ENCODE measurements at places on chromosomes 5 and 9.
A peak's percentile ranks its signal among the peaks of the same experiment; 100 is the strongest.

DNA sequence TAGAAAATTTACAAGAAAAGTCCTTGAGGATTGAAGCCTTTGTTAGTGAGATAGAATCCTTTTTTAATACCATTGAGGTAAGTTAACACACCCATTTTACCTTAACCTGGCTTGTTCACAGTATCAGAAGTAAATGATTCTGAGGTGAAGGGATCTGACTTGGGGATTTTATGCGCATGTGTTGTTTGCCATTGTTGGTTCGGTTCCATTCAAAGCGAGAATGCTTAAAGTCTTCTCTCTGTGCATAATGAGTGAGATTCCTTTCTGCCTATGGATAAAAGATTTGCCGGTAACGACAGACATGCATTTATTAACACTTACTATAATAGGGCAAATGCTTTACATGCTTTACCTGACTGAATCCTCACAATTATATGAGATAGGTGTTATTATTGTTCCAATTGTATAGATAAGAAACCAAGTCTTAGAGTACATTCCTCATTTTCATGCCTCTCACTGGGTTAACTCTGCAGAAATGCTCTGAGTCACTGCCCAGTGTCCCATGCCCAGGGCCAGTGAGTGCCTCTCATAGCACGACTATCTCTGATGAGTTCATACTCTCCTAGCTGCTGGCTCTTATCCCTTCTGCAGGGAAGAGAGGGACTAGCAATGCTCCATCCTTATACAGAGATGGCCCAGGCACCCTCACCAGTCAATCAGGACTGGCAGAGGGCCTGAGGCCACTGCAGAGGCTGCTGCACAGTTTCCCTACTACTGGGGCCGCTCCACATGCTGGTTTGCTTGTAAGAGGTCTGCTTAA lies 54.4 kb downstream of the CMYA5 start:
- DNase-seq, result no peak

DNA sequence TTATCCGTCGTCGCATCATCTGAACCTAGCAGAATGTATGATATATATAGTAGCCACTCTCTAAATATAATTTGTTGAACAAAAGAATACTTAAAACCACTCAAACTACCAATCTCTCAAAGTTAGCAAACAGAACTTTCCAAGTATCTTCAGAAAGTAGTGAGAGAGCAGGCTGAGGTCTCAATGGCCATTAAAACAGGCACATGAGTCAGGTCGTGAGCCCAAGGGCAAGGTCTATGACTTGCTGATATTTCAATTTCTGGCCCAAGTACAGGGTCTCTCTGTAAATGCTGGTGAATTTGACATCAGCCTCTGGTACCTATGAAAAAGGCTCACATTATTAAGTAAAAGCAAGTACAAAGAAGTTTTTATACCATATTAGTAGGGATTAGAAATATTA lies 95.1 kb downstream of the GPR21 start:
- DNase-seq, result no peak

- no peak for DNase-seq
These were observed 455 bp upstream of the FER start for GRCh38 chr5:108747111-108747773.

GRCh38 chr5:69517763-69518212 lies 25.2 kb downstream of the OCLN start:
- no peak for DNase-seq

DNA sequence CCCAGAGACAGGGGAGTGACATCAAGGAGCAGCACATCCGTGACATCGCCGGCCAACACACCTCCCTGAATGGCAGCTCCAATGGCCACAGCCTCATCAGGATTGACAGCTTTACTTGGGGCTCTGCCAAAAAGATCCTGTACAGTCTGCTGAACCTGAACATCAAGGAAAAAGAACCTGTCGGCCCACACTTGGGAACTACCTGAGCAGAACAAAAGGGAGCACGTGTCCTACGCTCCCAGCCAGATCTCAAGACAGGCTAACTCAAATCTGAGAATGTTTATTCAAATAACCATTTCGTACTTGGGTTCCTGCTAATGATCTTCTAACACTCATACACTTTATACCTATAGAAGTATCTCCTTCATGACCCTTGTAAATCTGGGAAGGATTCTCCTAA lies 15.3 kb downstream of the HSPA9 start:
- DNase-seq, result no peak

GRCh38 chr5:180599981-180600553 lies 8.8 kb upstream of the SCGB3A1 start:
- DNase-seq, result peak; percentile 13

GRCh38 chr5:1112596-1113331 lies 901 bp upstream of the SLC12A7 start:
- no peak for DNase-seq

DNA sequence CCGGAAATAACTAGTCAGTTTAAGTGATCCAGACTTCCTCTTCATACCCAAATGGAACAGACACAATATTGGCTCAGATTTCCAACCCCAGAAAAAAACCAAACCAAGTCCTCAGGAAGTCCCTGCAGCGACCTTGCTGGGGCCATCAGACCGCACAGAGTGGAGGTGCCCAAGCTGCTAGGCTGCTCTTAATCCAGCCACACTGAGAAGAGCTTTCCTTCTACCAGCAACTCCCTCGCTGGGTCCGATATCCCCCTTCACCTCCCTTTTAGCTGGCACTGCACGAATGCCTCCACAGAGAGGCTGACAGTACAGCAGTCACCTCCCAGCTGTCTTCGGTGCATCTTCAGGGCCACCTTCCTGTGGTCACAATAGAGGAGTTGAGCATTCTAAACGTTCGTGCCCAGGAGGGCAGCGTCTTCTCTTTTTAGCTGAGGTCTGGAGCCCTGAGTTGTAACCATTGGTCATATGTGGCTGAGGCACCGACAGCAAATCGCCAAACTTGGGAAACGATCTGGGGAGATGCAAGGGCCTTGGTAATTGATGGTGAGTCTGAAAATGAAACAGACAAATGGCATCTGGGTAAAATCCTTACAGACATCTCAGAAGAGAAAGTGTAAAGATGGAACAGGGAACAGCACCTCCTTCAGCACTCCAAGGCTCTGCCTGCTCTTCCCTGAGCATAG lies 5.7 kb downstream of the NAIF1 start:
- DNase-seq, result no peak

GRCh38 chr5:66661149-66661548 lies 65.0 kb downstream of the MAST4 start:
- DNase-seq, result no peak

DNA sequence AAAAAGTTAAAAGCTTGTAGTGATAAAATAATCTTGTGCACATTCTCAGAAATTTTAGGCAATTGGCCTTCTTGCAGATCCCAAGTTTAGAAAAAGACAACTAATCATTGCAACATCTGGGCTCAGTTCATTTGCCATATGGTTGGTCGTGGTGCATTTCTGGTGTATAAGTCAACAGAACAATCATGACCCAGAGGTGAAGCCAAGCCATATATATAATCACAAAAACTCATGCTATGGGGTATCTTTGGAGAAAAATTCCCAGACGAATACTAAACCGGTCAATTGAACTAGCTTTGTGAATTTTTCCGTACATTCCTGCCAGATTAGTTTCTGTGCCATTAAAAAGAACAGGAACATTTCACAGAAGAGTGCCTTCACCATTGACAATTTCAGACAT lies 50.3 kb downstream of the FYB1 start:
- no peak for DNase-seq

GRCh38 chr9:131233556-131233955 lies 42.8 kb downstream of the FAM78A start:
- DNase-seq, result no peak

- DNase-seq, result no peak
These were observed 3.1 kb downstream of the ANXA2R start for GRCh38 chr5:43036856-43037635.

DNA sequence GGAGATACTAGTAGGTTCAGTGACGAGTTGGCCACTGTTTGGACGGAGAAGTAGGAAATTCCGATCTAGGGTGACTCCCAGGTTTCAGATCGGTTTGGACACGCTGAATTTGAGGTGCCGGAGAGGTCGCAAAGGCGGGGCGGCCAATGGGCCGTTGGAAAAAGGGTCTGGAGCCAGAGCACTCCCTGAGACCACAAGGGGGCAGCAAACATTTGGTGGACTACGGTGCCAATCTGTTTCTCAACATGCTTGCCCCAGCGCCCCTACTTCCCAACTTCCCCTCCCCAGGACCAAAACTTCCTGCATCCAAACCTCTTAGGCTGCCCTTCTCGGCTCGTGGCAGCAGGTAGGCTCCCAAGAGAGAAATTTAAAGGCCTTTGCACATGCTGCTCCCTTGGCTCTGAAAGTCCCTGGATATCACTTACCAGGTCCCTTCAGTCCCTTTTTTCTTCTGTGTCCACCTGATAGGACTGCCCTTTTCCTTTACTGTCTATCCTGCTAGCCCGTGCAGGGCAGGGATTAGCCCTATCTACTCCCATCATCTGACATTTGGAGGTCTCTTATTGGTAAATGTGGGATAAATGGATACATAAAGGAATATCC lies 992 bp upstream of the RPP25L start:
- peak; percentile 81 for DNase-seq
